Hematopoietic multipotent progenitor cell treated with erythropoietin and hydrocortisone succinate and interleukin-3 and kit ligand, for 8 days (in vitro differentiated cells): ENCODE measurements at places on chromosomes 12 and 14.

DNA sequence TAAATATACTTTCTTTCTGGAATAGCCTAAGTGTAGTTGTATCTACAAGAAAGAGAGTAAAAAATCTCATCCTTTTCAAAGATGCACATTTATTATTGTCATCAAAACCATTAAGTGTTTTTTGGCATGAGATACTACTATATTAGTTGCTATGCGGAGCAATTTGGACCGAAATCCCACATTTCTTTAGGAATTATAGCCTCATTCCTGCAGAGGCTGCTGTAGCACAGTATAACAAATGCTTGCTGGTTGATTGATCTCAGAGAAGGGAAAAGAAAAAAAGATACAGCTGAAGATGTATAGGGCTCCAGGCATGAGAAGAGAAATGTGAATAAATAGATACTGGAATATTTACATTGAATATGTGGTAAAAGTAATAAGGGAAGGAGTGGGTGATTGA is 36.0 kb downstream of the RHOJ start:
- DNase-seq: no peak

DNA sequence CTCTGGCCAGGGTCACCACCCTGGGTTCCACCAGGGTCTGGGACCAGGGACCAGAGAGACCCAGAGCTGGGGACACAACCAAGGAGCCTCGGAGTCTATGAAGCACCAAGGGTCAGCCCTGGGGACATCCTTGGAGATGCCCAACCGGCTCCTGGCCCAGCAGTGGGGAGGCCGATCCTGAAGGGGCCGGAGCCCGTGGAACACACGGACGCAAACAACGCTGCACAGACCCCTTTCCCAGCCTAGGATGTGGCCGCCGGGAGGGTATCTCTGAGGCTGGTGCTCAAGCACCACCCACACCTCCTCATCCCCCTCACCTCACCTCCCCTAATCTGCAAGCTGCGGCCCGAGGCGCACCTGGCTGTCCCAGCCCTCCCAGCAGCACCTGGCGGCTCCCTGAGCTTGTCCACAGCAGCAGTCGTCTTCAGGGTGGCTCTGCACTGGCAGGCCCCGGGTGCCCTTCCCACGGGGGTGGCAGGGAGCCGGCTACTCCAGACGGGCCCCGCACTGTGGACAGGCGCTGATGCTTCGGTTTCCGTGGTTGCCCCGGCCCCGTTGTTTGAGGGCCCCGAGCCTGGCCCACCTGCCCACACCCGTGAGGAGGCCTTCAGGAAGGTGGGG is 146.8 kb upstream of the C14orf180 start:
- DNase-seq: no peak

DNA sequence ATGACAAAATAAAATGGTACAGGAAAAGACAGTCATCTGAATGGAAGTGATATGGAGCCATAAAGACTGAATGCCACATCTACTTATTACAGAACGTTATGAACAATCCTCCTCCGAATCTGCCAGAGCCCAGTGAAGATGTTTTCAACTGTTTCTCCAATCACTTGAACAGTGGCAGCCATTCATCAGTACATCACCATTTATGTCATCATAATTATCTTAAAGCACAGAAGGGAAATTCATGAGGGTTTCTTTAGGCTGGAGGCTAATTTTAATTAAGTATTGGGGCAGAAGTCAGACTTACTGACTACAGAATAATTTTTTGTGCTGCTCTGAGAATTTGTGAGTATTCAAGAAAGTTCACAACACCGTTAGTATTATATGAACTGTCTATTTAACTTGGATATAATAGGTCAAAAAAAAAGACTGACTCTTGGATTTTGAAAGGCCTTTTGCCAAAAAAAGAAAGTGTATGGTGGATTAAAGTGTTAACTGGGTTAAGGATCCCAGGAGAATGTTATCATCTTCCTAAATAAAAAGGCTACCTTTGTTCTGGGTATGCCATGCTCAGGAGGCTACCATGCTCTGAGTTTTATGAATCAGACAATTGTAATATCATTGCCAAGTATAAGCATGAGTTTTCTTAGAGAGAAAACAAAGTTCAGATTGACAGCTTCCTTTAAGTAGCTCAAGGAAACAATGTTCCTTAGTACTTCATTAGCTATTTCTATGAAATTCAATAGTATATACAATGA is 40.1 kb downstream of the PDZRN4 start:
- DNase-seq: no peak

DNA sequence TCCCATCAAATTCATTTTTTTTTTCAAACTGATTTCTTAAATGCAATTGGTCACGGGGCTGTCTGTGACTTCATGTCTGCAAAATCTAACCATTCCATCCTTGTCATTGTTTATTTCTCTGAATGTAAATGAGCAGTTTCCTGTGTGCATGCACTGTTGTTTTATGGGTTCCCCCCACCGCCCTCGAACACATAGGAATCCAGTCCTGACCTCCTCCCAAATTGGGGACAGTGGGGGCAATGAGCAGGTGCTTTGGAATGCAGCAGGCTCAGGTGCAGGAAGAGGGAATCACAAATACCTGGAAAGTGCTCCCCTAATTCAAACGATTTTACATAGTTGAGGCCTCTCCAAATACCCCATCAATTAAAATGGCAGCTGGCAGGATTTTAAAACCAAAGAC is 62.6 kb upstream of the ESRRB start:
- no peak for DNase-seq

DNA sequence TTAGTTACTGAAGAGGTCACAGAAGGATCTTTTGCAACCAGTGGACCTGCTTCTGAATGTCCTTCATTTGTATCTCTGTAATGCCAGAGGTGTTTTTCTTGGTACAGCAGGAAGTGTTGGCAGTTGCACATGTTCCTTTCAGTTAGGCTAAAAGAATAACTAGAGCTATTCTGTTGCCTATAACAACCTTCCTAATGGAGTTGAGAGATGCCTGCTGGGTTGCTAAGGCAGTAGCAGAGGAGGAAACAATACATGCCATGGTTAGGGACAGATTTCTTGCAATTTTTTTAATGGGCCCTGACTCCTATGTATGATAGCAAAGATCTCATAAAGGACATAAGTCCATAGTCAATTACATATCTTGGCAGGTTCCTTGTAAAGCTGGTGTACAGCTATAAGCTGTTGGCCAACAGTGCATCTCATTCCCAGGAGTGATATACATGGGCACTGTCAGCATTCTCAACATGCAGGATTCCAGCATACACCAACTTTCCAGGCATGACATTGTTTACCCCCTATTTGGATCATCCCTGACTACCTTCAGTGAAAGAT is 556.6 kb downstream of the CCER1 start:
- no peak for DNase-seq

DNA sequence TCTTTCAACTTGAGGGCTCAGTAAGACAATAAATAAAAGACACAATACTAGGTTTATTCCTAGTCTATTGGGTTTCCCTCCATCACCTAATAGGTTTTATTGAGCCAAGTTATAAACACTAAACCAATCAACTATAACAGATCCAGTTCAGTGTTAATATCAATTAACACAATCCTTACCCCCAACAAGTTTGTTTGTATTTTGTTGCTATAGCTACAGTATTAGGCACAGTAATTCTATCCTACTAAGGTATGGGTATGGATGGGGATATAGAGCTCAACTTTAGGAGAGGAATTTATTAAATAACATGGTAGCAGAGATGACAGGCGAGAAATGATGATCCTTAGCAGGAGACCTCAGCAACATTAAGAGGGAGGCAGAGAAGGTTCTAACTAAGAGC is 13.3 kb downstream of the PPP4R3A start:
- no peak for DNase-seq

- DNase-seq: no peak
Measured at GRCh38 chr12:89259821-89260220, 92.5 kb downstream of the DUSP6 start.

GRCh38 chr12:71438670-71439361 is 782 bp upstream of the LGR5 start:
- DNase-seq: no peak
